ENCODE measurements at places on chromosomes 7 and 10. TPM values are rescaled to one million over a fixed set of nuclear protein-coding genes. Genes with fewer than 3 reads are reported as not detected.

- DNase-seq = no peak
Observed at GRCh38 chr7:101614098-101614938, 14.8 kb downstream of the MYL10 start.

GRCh38 chr10:110273474-110273873, 31.2 kb downstream of the SMNDC1 start:
- DNase-seq = no peak

DNA sequence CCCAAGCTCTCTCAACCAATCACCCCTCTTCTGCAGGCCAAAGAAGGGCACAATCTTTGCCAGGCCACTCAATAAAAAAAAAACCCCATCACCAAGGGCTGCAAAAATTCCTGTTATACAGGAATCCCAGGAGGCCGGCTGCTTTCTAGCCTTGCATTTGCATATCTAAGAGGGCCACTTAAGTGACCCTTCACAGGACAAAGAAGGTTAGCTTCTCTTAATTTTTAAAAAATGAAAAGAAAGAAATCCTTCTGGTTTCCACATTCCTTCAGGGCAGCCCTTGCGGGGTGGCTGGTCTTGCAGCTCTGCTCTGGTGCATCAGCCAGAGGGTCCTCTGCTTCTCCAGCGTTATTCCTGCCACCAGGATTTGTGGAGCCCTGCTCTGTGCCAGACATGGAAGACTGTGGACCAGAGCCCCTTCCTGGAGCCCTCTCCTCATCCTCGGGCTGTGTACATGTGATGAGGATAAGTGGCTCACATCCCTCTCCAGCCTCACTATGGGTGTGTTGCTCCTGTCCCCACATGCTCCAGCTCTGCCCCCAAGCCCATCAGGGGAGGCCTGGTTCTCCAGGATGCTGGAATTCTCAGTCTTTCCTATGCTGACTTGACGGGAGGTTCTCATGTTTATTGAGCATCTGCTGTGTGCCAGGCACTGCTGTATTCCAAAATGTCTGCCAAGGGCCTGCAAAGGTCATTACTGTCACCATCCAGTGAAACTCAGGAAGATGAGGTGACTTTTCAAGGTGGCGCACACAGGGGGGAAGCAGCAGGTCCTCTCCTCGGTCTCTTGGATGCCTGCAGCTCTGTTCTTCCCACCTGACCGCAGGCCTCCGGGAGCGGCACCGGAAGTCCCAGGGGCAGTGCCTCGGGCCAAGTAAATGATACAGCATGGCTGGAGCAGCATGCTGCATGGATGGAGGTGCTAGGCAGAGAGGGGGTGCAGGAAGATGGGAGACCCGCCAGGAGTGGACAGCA, 67.7 kb downstream of the ARHGAP22 start:
- DNase-seq = no peak

DNA sequence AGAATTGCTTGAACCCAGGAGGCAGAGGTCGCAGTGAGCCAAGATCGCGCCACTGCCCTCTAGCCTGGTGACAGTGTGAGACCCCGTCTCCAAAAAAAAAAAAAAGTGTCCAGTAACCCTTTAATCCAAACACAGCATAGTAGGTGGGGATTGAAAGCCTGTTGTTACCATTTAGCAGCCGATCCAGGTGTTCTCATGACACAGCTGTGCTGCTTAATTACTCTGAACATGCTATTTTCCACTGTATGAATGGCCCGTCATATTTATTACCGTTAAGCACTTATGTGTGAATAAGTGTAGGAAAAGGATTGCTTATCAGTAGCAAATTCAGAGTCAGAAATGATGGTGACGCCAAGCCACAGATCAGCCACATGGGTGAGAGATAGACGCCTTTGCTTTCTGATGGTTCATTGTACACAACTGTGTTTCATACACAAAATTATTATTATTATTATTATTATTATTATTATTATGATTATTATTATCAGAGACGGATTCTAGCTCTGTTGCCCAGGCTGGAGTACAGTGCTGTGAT, 11.6 kb upstream of the ORAI2 start:
- no peak for DNase-seq

DNA sequence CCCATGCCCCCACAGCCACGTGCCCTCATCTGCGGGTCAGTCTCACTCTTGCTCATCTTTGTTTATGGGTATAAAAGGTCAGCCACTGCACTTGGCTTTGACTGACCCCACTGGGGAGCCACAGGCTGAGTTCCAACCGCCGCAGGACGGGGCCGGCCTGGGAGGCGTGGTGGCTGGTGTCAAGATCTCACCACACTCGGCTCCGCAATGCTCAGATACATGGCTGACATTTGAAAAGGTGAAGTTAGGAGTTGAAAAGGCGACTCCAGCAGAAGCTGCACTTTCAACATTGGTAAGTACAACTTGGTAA, 14.9 kb downstream of the TUBGCP2 start:
- DNase-seq = no peak

GRCh38 chr7:19575909-19576557, 132.8 kb downstream of the POLR1F start:
- DNase-seq = no peak

DNA sequence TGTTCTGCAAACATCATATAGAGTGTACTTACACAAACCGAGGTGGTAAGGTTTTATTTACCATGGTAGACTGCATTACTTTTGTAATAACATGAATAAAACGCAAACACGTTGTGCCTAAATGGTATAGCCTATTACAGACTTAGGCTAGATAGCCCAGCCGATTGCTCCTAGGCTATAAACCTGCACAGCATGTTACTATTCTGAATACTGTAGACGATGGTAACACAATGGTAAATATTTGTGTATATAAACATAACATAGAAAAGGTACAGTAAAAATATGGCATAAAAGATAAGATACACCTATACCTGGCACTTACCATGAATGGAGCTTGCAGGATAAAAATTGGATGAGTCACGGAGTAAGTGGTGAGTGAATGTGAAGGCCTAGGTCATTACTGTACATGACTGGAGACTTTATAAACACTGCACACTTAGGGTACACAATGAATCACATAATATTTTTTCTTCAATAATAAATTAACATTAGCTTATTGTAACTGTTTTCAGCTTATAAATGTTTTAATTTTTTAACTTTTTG, 16.3 kb downstream of the AKR1D1 start:
- no peak for DNase-seq

- no peak for DNase-seq
Observed at GRCh38 chr7:77391230-77391629, 24.9 kb downstream of the GSAP start.

DNA sequence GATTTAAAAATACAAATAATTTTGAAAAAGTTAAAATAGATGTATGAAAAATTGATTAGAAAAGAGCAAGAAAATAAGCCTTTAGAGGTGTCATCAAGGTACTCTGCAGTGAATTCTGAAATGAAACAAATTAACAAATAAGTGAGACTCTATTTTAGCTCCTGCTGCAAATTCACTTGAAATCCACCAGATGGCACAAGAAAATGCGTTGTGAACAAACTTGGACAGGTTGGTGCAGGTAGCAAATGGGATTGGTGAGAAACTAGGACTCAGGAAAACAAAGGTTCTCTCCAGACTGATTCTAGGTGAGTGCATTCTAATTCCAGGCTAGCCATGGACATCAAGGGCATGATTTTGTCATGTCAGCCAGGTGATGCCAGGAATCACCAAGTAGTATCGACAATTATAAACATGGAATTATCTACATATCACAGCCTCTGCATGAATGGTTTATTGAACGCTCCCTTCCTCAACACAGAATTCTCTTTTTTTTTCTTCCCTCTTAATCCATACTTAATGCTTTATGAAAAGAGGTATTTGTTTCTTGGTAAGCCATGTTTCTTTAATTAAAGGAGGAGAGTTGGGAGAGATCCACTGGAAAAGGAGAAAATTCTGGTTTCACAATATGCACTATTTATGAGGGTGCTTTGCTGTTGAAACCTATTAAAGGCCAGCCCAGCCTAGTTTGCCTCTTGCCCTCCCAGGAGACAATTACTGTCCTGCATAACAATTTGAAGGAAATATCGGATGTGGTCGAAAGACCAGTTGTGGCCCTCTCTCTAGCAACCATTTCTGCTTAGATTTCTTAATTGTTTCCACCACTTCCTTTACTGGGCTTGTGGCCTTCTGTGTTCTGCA, 118.1 kb downstream of the ZNF365 start:
- DNase-seq = no peak

DNA sequence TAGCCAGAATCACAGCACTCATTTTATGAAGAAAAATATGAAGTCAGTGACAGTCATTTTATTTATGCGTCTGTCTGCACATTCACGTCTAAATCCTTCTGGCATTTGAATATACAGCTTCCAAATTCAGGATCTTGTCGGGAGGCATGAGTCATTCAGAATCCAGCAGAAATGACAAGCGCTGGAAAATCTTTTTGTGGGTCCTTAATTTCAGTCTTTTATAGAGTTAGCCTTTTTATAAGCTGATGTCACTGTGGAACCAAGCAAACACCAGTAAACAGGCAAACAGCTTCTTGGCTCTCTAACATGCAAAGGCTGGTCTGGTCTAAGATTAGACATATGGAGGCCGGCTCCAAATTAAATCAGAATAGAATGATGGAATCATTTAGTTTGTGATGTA, 388.2 kb upstream of the TEX47 start:
- no peak for DNase-seq

DNA sequence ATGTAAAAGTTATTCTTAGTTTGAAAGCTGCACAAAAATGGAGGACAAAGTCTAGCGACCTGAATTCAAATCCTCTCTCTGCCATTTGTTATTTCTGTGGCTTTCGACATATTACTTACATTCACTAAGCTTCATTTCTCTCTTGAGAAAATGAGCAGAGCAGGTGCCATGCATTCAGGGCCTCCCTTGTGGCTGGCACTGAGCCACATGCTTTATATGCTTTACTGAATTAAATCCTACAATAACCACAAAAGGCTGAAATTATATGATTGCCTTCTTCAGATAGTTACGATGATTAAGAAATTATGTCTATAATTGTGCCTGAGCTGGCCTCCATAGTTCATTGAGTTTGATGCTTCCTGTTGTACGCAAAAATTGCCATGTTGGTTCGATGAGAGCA, 98.7 kb downstream of the NPSR1 start:
- no peak for DNase-seq

- no peak for DNase-seq
Observed at GRCh38 chr7:90756366-90756765, 160.2 kb downstream of the CDK14 start.

Gene FAM221A
- 23.2 TPM for total RNA-seq

Gene TRIM50
- not detected for total RNA-seq

Gene ZNF239
- 4.1 TPM for total RNA-seq

Gene ATRNL1
- 35.9 TPM for total RNA-seq

Gene C7orf33
- not detected for total RNA-seq

Gene LIPJ
- 0.22 TPM for total RNA-seq

Gene FAM241B
- 50.1 TPM for total RNA-seq
